ENCODE measurements at places on chromosomes 12 and 14.

- no peak for DNase-seq
Observed at GRCh38 chr12:49334681-49335080, 2.3 kb downstream of the C1QL4 start.

GRCh38 chr12:97131220-97131981 is 224.3 kb downstream of the NEDD1 start:
- no peak for DNase-seq

- no peak for DNase-seq
Observed at GRCh38 chr14:96039633-96040311, 610 bp downstream of the C14orf132 start.

- no peak for DNase-seq
Observed at GRCh38 chr14:32666308-32666707, 272.4 kb upstream of the NPAS3 start.

- DNase-seq, result no peak
Observed at GRCh38 chr12:126899926-126900792, 1366.8 kb upstream of the TMEM132C start.

DNA sequence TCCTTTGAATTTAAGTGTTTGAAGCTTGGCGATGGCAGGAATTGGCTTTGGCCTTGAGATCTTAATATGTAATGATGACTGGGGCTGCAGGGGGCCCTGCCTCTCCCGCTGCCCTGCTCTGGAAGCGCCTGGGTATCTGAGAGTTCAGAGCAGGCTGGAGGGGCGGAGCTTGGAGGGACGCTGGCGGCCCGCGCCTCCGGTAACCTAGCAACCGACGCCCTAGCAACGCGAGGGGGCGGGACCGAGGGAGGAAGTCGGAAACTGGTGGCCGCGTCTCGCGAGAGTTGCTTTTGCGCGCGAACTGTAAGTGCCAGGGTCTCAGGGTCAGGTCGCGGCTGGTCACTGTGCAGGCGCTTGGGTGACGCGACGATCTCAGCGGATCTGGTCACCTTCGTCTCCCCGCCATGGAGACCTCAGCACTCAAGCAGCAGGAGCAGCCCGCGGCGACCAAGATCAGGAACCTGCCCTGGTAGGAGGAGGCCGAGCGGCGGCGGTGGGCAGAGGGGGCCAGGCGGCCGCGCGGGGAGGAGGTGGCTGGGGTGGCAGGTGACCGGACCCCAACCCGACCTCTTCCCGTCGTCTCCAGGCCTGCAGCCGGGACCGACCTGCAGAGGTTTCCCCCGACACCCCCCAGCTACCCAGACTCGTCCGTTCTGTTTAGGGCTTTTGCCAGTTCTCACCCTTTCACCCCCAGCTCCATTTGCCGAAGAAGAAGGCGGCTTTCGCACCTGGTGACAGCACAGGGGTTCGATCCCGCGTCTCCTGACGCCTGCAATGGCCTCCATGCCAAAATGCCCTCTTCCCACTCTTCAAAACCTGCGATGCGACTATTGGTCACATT is at the start of gene RFC5:
RFC5 (plus strand) TSS at position 280 of the 841 bp plus-strand sequence; CDS start at position 405, 125 bp downstream.
- DNase-seq, result peak; percentile 99

- no peak for DNase-seq
Observed at GRCh38 chr12:1790444-1790843, 29.9 kb upstream of the LRTM2 start.

- DNase-seq, result no peak
Observed at GRCh38 chr12:92226071-92226661, 80.5 kb upstream of the BTG1 start.

- no peak for DNase-seq
Observed at GRCh38 chr12:122942637-122943036, 23.6 kb downstream of the ABCB9 start.

GRCh38 chr12:120940799-120941198 is 36.6 kb upstream of the SPPL3 start:
- no peak for DNase-seq

- no peak for DNase-seq
Observed at GRCh38 chr14:99252443-99252939, 19.5 kb downstream of the BCL11B start.

- DNase-seq, result no peak
Observed at GRCh38 chr14:28766469-28766955, at the start of gene FOXG1. TSS of gene FOXG1 (plus strand) at chr14:28766787. CDS start at chr14:28767280, 493 bp downstream.

- DNase-seq, result no peak
Observed at GRCh38 chr12:26658991-26659390, 174.0 kb downstream of the ITPR2 start.

DNA sequence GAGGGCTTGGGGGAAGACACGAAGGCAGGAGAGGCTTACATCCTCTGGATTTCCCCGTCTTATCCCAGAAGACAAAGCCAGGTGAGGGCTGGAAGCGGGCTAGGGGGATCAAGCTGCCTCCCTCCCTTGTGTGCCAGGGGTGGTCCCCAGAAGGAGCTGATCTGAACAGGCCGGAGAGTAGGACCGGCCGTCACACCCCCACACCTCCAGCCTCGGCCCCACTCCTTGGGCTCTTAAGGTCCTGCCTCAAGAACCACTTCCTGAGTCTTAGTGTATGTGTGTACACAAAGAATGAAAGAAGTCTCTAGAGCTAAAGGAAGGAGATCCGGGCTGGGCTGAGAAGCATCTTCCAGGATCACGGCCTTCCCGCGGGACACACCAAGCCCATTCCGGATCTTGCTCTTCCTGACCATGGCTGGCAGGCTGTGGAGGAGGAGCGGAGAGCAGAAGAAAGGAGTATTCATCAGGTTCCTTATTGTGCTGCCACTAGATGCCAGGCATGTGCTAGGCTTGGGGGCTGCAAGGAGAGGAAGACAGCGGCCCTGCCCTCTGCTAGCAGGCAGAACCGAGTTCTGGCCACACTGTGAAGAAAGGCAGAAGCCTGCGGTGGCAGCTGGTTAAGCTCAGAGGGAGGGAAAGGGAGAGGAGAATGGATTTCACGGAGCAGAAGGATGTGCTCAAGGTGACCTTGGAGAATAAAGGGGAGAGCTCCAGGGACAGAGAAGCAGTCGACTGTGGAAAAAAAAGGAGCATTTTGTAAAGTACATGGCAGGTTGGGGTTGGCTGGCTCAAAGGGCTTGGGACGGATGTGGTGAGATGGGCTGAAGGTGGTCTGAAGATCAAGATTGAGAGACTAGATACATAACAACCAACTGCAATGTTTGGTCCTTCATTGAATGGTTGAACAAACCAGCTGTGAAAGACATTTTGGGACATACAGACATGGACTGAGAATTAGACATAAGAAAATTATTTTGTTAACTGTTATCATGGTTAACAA is 1.3 kb upstream of the CD63 start:
- no peak for DNase-seq

- no peak for DNase-seq
Observed at GRCh38 chr14:54715811-54716210, 148.9 kb downstream of the SAMD4A start.

DNA sequence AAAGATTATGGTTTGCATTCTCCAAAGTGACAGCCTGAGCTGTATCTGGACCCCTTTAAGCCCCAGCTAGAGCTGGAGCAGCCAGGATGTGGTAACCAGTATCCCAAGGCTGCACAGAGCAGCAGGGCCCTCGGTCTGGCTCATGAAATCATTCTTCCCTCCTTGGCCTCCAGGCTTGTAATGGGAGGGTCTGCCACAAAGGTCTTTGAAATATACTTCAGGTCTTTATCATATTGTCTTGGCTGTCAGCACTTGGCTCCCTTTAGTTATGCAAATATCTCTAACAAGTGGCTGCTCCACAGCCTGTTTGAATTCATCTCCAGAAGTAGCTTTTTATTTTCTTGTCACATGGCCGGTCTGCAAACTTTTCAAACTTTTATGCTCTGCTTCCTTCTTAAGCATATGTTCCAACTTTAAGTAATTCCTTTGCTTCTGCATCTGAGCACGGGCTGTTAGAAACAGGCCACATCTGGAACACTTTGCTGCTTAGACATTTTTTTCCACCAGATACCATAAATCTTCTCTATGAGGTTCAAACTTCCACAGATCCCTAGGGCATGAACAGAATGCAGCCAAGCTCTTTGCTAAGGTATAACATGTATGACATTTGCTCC is 663.4 kb upstream of the MIS18BP1 start:
- DNase-seq, result no peak

DNA sequence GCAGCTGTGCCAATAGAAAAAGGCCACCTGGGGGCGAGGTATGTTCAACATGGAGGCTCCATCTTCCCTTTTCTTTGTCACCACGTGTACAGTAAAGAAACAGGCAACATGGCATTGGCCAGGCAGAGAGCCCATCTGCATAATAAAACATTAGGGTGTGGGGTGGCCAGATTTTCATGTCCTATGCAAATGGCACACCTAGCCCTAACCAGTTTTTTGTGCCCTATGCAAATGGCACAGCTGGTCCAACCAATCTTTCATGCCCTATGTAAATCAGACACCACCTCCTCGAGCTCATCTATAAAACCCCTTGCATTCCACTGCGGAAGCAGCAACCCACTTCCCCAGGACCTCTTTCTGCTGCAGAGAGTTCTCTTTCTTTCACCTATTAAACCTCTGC is 149.1 kb upstream of the RGS6 start:
- DNase-seq, result no peak

DNA sequence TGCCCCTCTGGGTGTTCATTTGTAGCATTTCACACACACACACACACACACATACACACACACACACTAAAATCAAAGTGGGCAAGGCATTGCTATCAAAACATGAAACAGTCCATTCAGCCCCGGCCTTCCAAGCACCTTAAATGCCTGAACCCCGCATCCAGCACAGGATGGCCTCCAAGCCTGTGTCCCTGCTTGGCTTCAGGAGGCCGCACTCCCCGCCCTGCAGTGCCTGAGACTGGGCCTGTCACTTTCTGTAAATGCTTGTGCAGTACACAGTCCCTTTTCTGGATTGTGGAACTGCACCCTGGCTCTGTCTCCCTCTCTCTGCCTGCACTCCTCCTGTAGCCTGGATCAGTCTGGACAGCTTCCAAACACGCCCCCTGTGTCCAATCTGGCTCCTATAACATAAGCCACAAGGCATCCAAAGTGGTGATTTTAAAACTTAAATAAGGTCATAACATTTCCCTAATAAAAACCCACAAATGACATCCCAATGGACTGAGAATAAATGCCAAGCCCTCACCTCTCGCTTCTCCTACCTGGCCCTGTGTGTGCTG is 972.2 kb upstream of the TMEM132C start:
- DNase-seq, result no peak

- no peak for DNase-seq
Observed at GRCh38 chr12:124819080-124819479, 44.6 kb downstream of the SCARB1 start.

DNA sequence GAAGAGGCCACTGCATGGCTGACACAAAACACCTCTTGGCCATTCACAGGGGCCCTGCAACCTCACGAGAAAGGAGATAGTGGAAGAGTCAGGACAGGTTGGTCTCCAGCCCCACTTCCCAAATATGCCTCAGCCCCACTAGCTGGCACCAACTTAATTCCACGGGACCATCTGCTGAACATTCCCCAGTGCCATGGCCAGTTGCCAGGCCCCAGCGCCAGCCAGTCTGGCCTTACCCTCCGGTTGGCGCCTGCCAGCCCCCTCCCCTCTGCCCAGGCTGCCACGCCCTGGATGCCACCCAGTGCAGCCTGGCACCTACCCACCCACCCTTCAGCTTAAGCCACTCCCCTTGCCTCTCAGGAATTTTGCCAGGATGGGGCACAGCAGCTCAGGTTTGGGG is 21.2 kb upstream of the HSPB8 start:
- no peak for DNase-seq

DNA sequence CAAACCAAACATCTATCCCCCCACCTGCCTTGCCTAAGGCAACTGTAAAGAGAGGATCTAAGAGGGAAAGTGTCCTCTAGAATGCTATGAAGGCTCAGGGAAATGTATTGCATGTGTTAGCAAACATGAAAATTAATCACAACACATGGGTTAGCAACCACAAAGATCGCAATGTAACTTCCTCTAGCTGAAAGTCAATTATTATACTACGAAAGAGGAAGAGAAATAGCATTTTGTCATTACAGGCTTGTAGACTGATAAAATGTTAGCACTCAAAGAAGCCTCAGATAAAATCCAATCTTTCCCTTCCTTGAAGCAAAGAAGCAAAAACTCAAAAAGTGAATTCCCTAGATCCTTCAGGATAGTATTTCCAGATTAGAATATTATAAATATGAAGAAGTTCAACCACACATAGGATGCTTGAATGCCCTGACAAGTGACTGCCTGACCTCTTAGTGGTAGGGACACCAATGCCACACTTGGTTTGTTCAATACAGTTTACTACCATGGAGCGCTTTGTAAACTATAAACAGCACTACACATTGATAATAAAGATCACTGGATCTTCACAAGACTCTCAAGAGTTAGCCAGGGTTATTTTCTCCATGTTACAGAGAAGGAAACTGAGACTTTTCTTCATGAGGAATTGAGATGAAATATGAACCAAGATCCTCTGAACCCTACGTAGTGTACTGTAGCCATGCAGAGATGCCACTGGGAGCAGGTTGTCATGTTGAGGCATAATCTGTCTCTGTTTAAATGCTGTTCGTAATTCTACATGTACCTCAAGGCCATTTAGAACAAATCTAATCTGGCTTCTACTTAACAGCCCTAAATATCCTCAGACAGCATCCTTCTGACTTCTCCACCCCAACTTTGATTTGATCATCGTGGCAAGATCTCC is 100.7 kb downstream of the ITPR2 start:
- DNase-seq, result no peak

GRCh38 chr12:124913474-124914391 is 717 bp downstream of the UBC start:
- peak; percentile 95 for DNase-seq

GRCh38 chr12:123532808-123533649 is 490 bp downstream of the RILPL1 start:
- DNase-seq, result no peak

DNA sequence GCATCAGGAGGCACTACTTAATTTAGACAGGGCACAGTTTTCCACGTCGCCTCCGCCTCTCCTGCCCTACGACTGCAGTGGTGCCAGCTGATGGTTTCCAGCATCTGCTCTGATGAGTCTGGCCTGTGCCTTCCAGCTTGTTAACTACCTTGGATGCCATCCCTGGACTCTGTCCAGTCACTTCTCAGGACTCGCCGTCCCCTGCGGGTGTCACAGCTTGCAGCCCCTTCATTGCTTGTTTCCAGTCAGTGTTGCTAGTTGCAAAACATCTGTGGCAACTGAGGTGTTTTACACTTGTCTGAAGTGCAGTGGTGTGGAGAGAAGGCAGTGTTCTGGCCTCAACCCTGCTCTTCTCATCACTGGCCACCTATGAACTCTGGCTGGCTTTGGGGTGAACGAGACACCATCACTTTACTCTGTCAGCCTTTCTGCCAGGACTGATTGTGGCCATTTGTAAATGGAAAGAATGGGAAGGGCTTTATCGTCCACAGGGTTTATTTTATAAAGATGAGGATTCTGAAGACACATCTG is 8.3 kb downstream of the ADGRD1 start:
- DNase-seq, result no peak

DNA sequence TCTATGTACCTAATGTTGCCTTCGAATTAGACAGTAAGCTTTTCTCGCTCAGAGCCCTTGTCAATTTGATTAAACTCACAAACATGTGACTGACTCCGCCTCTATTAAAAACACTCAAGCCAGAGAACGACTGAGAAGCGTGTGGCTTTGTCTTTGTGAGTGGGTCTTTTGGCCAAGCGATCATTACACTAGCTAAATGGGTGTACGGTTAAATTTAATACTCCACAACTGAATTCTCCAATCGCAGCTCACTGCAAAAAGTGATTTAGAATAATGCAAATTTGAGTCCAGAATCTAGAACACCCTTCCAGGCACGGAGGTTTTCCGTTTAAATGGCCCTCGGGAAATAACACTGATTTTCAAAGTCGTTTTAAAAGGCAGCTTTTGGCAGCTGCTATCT is 253.7 kb downstream of the EFCAB11 start:
- no peak for DNase-seq

Data from stimulated activated CD4-positive, alpha-beta T cell treated with anti-CD3 and anti-CD28 coated beads, Interleukin-1b, Interleukin-23, amount 100 ng/mL, for 24 hours (primary cell).